ENCODE measurements at places on chromosomes 6 and 20.

DNA sequence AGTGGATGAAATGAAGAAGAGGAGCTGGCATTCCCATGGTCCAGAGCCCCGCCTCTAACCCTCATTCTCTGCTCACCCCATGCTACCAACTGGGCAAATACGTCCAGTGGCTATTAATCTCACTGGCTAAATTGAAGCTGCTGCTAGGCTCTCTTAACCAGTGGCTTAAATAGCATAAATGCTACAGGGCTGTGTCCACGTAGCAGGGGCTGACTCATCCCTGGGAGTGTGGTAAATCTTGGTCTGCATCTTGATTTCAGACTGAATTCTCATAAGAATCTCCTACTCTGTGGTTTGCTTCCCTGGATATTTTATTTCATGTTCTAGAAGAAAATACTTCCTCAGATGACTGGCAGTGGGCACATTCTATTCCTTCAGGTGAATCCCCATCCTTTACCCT is 193.1 kb upstream of the ARG1 start:
- peaks cover 38% of the 10 kb centered on the region for H3K4me1 ChIP-seq
- no peak for DNase-seq
- H3K27me3 ChIP-seq: peaks cover 3% of the 10 kb centered on the region
- no peak overlapping the region for H3K27ac ChIP-seq

GRCh38 chr6:11754625-11755271 is 23.9 kb downstream of the ADTRP start:
- no peaks in the 10 kb centered on the region for H3K36me3 ChIP-seq
- DNase-seq: no peak
- H3K27me3 ChIP-seq: peaks cover 18% of the 10 kb centered on the region
- H3K4me3 ChIP-seq: no peak overlapping the region

DNA sequence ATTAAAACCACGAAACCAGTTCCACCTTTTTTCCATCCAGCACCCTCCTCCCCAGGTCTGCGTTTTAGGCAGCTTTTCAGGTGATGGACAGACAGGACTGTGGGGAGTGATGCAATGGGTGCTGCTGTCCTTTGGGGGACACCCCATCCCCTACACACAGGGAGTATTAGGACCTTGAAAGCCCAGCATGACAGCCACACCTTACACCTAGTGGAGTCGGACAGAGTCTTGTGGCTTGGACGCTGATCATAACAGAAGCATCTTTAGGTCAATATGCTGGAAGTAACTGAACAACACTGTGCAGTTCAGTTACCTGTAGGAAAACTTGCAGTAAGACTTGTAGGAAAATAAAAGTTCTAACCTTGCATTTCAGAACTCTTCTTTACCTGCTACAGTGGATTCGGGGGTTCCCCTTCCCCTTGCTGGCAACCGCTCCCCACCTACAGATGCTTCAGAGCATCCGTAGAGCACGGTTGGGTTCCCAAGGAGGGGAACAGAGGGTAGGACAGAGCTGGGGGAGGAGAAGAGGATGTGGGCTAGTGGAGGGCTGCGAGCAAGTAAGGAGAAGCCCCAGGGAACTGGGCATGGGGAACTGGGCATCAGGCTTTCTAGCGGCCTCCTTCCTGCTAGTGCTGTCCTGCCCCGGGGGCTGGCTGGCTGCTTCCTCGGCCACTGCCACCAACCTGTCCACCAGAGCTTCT is 31.7 kb downstream of the PLEKHG1 start:
- peaks cover 11% of the 10 kb centered on the region for H3K27me3 ChIP-seq
- peaks cover 10% of the 10 kb centered on the region for H3K36me3 ChIP-seq
- DNase-seq: no peak
- H3K27ac ChIP-seq: no peak overlapping the region

DNA sequence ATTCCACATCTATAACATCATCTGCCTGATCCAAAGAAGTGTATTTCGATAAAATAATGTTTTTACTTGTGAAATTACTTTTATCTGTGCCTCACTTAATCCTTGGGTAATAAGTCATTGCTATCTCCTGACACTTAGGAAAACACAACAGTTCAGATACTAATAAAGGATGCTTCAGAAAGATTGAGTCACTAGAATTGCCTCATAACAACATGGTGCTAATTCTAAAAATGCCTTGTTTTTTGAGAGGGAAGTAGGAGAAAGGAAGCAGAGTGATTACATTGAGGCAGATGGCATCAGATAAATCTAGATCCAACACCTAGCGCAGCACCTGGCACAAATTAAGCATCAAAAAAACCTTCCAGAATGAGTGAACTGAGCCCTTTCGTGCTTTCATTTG is 69.0 kb downstream of the NCOA7 start:
- no peak for DNase-seq
- H3K4me3 ChIP-seq: no peak overlapping the region
- H3K27ac ChIP-seq: no peak overlapping the region
- H3K4me1 ChIP-seq: no peaks in the 10 kb centered on the region
- H3K27me3 ChIP-seq: peaks cover 4% of the 10 kb centered on the region
